T-helper 2 cell (primary cell): ENCODE measurements at places on chromosomes 5 and 9.

- no peak for DNase-seq
Observed at GRCh38 chr5:39019254-39019653, 54.9 kb downstream of the RICTOR start.

- no peak for DNase-seq
Observed at GRCh38 chr9:130313103-130313858, 47.7 kb downstream of the HMCN2 start.

DNA sequence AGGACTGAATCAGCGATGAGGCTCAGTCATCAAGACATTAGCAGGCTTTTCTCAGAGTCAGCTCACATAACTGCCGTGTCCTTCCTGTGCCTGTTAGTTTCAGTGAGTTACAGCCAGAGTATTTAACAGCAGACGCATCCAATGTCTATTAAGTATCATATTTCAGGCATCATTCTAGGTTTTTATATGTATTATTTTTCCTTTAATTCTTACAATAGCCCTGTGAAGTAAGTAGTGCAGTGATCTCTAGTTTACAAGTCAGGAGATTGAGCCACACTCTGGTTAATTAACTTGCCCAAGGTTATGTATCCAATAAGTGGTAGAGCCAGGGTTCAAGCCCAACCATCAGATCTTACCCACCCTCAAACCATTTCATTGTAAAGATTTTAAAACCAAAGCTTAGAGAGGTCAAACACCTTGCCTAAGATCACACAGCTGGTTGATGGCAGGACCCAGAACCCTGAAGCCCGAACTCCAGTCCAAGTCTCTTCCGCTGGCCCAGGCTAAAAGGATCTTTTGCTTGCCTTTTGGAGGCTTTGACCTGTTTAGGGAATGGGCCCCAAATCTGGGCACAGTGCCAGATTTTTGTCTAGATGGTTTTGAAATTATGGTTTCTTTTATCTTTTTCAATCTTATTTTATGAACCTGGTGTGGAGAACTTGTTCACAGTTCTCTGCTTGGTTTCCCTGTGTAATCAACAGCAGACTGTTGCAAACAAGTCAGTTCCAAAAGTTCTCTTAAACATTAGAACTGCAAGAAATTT is 261.2 kb upstream of the CLINT1 start:
- DNase-seq = no peak

- no peak for DNase-seq
Observed at GRCh38 chr9:128073253-128073886, 5.3 kb downstream of the SLC25A25 start.

DNA sequence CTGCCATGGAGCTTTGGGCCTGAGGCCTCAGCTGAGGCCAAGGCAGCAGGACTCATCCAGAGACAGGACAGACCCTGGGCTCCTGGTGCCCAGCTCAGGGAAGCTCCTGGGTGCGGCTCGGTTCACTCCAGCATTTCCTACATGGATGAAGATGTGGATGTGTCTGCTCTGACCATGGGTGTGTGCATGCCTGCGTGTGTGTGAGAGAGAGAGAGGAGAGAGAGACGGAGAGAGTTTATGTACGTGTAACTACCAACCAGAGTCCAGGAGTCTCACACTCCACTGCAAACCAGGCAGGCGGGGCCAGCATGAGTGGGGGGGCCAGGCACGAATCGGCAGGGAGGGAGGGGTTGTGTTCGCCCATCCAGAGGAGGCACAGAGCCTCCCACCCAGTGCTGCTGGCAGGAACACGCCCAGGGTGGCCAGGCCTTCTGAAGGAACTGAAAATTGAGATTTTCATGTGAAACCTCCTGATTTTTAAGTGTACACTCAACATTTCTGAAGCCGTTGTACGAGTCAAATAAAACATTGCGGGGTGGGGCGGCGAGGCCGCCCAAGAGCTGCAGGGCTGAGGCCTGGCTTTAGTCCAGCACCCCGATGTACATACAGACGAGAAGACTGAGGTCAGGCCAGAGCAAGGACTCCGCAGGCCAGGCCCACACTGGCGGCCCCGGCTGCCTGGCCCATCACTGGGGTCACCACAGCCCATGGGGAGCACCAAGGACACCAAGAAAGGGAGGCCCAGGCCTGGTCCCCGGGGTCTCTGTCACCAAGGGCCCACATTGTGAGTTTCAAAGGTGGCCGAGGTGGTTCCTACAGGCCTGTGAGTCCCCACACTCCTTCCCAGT is 88.7 kb downstream of the ADAMTS2 start:
- no peak for DNase-seq

DNA sequence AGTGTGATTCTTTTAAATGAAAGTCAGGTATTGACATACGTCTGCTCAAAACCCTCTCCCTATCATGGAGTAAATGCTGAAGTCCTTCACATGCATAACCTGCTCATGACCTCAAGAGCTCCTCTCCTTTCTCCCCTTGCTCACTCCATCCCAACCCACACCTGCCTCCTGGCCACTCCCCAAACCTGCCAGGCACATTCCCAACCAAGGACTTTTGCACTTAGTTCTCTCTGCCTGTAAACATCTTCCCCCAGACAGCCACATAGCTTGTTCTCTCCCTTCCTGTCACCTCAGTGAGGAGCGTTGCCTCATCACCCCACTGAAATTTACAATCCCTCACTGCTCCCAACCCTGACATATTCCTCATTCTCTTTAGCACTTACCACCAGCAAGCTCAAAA is 8.7 kb downstream of the SETD9 start:
- no peak for DNase-seq
